ENCODE measurements at places on chromosomes 11 and 22.

DNA sequence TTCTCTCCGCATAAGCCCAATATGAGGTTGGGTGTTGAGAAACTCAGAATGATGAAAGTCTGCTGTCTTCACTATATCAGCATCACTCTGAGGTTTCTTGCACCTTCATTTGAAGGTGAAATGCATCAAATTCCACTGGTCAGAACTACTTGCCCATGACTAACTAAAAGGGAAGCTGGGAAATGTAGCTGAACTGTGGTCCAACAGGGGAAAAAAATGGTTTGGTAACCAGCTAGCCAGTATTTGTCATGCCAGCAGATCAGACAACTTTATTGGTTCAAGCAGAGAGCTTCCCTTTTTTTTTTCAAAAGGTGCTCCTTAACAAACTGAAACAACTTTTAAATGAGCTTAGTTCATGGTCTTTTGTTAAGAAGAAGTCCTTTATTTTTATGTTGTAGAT, 14.2 kb upstream of the PIK3C2A start:
- DNase-seq = no peak

DNA sequence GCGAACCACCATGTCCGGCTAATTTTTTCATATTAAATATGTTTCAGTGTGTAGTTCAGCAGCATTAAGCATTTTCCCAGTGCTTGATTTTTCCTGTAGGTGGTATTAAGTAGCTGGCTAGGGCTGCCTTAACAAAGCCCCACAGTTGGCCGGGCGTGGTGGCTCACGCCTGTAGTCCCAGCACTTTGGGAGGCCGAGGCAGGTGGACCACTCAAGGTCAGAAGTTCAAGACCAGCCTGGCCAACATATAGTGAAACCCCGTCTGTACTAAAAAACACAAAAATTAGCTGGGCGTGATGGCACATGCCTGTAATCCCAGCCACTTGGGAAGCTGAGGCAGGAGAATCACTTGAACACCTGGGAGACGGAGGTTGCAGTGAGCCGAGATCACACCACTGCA, 33.5 kb upstream of the TOLLIP start:
- no peak for DNase-seq

DNA sequence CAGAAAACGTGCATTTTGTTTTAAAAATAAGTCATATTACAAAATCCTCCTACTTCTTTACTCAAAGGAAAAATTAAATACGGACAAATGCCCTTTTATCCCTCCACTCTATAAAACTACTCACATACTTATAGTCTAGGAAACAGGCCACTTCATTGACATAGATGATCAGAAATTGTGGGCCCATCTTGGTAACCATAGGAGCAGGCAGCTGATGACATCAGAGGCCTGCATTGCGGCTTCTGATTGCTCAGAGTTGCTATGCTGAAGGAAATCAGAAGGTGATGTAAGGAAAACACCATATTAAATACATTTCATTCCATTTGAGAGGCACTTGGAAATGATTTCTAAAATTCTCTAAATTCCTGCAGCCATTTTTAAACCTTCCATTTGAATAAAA, 27.0 kb downstream of the FAM76B start:
- no peak for DNase-seq

GRCh38 chr11:44268614-44269080, 41.3 kb downstream of the ALX4 start:
- no peak for DNase-seq

DNA sequence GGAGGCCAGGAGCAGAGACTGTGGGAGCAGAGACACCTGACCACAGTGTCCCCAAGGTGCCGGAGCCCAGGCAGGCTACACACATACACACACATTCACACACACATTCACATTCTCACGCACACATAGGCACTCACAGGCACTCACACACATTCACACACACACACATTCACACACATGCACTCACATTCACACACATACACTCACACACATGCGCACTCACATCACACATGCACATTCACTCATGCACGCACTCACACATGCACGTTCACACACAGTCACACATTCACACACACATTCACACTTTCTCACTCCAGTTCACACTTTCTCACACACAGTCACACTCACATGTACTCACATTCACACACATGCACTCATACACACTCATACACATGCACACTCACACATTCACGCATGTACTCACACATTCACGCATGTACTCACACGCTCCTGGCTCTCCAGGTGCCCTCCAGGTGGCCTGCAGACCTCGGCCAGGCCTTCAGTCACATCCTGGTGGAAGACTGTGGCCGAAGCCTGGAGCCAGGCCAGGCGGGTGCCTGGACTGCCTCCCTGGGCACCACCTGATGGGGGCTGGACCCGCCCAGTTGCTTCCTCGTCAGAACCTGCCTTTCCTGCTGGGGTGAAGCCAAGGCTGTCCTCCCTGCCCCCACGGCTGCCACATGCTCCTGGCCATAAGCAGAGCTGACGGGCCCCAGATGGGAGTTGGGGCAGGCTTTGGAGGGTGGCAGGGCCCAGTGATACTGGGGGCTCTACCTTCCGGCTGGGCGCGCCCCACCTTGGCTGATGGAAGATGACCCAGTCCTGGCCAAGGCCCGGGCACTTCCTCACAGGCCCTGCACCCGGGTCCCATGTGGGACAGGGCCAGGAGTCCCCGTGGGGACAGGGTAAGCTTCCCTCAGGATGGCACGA, 89.5 kb downstream of the WNT7B start:
- DNase-seq = no peak

DNA sequence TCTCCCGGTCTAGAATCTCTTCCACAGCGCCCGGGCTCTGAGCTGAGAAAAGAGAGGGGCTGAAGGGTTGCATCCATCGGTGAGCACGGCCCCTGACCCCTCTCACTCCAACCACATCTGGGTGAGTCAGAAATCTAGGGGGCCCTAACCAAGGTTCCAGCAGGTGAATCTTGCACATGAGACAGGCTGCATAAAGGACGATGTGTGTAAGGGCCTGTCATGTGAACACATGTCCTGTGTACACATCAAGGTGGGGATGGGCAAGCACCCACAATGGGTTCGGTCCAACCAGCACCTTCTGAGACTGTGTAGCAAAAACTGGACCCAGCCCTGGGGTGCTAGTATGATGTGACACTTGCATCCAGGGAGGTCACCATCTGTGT, 1.2 kb downstream of the BET1L start:
- no peak for DNase-seq

GRCh38 chr22:45196926-45197605, 33.3 kb downstream of the NUP50 start:
- no peak for DNase-seq

DNA sequence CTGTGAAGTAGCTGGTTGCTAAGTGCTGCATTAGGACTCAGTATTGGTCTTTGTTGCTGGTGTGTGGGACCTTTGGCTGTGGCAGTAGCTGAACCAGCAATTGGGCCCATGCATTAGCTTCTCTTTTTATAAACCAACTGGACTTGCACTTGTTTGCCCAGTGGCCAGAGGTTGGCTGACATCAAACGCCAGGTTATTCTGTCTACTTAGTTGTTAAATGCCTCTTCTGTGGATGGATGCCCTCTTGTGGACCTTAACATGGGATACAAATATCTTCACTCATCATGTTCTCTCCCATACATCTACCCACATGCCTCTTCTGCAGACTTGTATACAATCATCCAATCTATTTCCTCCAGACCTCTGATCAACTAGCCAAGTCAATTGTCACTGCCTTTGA, 26.4 kb upstream of the ARHGAP20 start:
- no peak for DNase-seq

DNA sequence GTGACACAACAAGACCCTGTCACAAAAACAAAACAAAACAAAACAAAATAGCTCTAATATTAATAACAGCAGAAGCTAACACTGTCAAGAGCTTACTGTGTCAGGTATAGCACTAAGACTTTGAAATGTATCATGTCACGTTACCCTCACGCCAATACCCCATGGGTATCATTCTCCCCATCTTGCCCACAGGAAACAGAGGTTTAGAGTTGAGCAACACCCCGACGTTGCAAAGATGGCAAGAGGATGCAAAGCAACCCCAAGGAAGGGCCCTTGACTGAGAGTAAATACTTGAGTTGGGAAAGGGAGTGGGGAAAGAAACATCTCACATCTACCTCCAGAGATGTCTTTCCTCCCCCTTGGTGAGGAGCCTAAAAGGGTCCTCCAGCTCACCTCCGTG, 366.8 kb downstream of the LARGE1 start:
- DNase-seq = no peak

- no peak for DNase-seq
Observed at GRCh38 chr11:106286881-106287504, 209.5 kb downstream of the AASDHPPT start.

DNA sequence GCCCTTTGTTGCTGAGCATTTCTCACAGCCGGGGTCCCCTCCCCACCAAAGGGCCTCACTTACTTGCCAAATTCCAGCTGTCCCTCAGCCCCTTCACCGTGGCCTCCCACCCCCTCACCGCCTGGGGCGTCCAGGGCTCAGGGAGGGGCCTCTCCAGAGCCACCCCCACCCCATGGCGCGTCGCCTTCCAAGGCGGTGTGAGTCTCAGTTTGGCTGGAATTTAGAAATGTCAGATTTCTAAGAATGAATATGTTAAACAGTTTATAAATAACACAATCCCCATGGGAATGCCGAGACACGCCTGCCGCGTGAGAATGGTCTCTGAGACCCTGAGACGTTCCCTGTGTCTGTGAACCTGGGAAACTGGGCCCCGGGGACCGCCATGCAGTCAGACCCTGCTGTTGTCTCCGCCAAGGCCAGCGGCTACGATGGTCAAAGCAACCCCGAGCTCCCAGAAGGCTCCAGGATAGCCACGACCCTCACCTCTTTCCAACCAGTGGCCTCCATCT, 28.9 kb downstream of the CELSR1 start:
- no peak for DNase-seq

- DNase-seq = no peak
Observed at GRCh38 chr22:30717331-30717921, 22.8 kb downstream of the OSBP2 start.

DNA sequence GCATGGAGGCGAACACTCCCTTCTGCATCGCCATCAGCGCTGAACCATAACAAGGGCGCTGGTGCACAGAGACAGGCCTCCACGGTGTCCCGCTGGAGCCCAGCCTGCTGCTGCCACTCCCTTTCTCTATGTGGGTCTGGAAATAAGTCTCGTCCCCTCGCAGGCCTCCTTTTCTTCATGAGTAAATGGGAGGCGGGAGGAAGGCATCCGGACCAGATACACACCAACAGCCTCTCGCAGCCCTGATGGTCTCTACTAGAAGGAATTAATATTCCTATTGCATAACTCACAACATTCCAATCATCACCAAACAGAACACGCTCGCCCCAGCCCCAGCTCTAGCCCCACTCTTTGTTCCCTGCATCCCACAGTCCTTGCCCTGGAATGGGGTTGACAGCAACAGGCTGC, 14.9 kb downstream of the RASD2 start:
- no peak for DNase-seq

DNA sequence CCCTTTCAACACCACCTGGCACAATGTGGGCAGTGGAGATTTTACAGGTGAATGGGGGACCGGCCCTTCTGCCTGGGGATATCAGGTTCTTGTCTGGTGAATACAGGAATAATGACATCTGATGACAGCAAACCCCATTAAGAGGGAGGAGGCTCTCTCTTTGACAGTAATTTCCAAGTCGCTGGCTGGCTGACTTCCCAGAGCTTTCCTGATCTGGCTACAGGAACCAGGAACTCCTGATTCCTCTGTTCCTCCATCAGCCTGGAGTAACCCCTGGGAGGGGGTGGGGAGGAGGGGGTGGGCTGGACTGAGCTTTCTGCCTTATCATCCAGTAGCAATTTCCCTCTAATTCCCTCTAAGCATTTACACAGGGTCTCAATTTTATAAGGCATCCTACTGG, 3.7 kb upstream of the MIEF1 start:
- no peak for DNase-seq

GRCh38 chr11:110764485-110764884, 52.2 kb upstream of the ARHGAP20 start:
- no peak for DNase-seq

- DNase-seq = no peak
Observed at GRCh38 chr11:63906585-63906984, 10.4 kb downstream of the RCOR2 start.

- no peak for DNase-seq
Observed at GRCh38 chr11:66339686-66340483, 3.7 kb upstream of the RIN1 start.

- no peak for DNase-seq
Observed at GRCh38 chr22:30347255-30347892, 9.3 kb downstream of the SF3A1 start.

DNA sequence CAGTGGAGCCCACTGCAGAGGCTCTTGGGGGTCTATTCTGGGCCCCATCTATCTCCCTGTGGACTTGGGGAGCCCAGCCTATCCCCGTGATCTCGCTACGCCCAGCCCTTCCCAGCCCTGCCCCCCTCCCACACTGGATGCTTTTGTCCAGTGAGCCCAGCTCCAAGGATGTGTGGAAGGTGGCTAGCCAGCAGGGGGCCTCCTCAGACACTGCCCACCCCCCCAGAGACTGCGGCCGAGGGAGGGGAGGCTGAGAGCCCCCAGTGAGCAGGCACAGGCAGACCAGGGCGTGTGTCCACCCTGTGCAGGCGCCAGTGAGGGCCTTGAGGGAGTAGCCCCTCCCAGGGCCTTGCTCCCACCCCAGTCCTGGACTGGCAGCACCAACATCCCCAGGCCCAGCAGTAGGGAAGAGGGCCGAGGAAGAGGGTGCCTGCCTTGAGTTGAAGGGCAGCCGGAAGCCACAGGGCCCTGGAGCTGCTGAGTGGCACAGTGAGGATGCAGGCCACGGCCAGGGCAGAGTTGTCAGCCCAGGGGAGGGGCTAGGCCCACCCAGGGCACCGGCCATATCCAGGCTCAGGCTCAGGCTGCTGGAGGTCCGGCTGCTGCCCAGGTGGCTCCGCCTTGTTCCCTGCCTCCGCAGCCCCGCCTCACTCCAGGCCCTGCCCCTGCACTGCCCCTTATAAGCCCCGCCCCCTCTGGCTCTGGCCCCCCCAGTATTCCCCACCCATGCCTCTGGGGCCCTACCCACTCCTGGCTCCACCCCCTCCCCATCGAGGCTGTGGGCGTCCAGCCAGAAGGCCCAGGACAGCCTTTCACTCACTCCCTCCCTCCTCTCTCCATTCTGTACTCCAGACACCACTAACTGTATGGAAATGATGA, 28.0 kb downstream of the MOB2 start:
- no peak for DNase-seq

- no peak for DNase-seq
Observed at GRCh38 chr22:46104170-46104880, 46.0 kb upstream of the PPARA start.

DNA sequence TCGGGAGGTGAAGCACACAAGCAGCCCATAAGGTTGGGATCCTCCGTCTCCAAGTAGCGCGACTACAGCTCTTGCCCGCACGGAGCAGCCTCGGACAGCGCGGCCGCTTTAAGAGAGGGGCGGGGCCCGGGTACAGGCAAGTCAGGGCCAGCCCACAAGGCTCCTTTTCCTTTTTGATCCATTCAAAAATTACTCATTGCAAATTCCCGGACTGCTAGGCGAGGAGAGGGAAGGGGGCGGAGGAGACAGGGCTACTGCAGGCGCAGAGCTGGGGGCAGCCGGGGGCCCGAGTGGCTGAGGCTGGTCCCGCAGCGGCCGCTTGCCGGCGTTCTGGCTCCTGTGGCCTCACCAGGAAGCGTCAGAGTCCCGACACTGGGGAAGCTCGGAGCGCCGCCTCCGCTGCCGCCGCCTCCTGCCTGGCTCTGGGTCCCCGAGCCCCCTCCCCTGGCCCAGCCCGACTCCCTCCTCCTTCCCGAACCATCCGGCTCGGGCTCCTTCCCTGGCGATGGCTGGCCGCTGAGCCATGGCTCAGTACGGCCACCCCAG, at the start of gene UBASH3B:
Gene UBASH3B (plus strand): TSS at position 196 of the 546 bp plus-strand sequence. CDS start 328 bp downstream, at position 524.
- DNase-seq = peak; percentile 88

- no peak for DNase-seq
Observed at GRCh38 chr11:944711-945470, 19.2 kb downstream of the AP2A2 start.

GRCh38 chr11:100925935-100926334, 203.7 kb downstream of the PGR start:
- DNase-seq = no peak
